H4 (cell line): ENCODE measurements at places on chromosomes 1 and 21.

- DNase-seq, result no peak
Measured at GRCh38 chr1:9808459-9808858, 15.3 kb downstream of the CLSTN1 start.

- no peak for DNase-seq
Measured at GRCh38 chr1:1109743-1110142, 6.1 kb downstream of the C1orf159 start.

DNA sequence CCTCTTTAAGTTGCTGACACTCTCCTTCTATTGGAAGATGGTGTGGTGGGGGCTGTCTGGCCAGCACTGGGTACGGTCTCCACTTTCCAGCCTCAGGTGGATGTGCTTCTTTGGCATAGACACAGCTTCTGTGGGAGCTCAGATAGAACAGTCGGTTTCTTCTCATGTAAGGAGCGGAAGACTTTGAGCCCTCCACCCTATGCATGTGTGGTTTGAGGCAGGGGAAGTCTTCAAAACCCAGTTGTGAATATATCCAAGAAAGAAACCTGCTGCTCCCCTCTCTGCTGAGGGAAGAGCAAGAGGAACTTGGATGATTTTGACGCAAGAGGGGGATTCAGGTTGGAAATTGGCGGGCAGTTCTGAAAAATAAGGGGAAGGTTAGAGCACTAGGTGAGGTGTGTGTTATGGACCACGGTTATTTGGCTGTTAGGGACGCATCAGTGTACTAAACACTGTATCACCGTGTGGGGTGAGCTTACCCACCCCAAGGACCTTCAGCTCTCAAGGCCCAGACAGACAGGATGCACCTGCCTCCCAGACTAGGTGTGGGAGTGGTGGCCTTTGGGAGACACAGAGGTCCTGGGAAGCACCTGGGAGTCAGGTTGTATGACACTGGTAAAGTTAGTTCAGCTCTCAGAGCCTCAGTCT, 36.2 kb downstream of the IL6R start:
- no peak for DNase-seq

DNA sequence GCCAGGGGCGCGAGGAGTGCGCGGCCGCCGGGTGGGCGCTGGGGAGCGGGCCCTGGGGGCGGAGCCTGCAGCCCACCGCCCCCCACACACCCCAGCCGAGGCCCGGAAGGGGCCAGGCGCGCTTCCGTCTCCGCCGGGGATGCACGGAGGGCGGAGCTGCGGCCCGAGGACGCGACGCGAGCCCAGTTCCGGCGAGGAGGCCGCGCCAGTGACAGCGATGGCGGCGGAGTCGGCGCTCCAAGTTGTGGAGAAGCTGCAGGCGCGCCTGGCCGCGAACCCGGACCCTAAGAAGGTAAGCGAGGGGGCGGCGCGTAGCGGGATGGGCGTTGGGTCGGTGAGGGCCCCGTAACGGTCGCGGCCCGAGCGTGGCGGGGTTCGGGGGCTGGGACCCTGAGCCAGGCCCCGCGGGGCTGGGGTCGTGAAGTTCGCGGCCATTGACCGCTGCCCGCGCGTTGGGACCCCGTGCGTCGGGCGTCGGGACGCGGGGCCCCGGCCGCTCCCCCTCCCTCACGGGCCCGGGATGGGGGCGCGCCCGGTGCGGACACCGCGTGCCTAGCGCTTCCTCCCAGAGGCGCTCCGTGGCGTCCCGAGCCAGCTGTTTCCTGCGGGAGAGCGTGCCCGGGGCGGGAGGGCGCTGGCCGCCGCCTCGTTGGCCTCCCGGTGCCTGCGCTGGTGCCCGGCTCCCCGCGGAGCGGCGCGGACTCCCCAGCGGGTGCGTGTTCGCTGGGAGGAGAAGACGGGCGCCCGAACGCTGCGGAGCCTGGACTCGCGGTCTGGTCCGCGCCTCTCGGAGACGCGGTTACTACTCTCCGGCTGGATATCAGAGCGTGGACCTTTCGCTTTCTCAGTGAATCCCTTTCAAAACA, at the start of gene ELOA:
TSS of gene ELOA (plus strand) at position 185 of the 866 bp plus-strand sequence. CDS start at position 218, 33 bp downstream.
- peak; percentile 53 for DNase-seq

GRCh38 chr21:42337830-42338728, 12.7 kb downstream of the TFF2 start:
- DNase-seq, result peak; percentile 43
